Muscle of arm (tissue), 14 donors: ENCODE measurements at places on chromosomes 2 and 18. TPM values are rescaled to one million over a fixed set of nuclear protein-coding genes. Genes with fewer than 3 reads are reported as not detected.
A peak's percentile ranks its signal among the peaks of the same experiment; 100 is the strongest.

GALR1 gene
- polyA plus RNA-seq = 0.04 TPM

ANTXR1 gene
- polyA plus RNA-seq = 158 TPM

SH3BP4 gene
- polyA plus RNA-seq = 16.5 TPM

ABCG8 gene
- polyA plus RNA-seq = not detected

CCDC148 gene
- polyA plus RNA-seq = 0.26 TPM

DNA sequence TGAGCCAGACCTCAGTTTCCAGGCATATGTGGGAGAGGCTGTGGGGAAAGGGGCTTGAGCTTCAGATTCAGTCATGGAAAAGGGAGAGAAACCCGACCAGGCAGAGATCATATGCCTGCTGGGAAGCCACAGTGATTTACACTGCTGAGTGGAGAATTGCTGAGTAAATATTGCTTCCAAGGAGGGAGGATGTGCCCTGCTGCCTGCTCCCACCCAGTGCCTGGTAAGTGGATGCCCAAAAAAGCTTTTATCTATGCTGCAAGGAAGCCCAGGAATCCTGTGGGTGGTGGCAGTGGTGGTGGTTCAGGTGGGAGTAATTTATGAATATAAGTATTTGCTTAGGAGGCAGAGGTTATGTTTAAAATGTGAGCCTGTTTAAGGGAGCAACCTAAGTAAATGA, 39.5 kb downstream of the INO80C start:
- DNase-seq = no peak

GRCh38 chr2:100832885-100833284, 12.9 kb downstream of the NPAS2 start:
- no peak for DNase-seq

DNA sequence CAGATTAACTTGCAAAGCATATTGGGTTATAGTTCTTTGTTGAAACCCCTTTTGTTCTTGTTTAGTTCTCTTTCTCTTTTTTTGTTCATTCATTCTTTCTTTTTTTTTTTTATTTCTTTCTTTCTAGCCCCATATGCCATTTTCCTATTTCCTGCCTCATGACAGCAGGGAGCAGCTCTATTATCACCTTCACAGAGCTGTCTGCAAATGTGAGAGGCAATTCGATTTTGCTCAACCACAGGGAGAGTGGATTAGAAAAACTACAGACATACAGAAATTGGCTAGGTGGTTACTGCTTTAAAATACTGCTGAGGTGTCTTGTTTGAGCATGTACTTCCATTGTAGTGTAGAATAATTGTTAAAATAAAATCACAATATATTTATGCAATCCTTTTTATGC, 44.2 kb upstream of the TBR1 start:
- DNase-seq = no peak

DNA sequence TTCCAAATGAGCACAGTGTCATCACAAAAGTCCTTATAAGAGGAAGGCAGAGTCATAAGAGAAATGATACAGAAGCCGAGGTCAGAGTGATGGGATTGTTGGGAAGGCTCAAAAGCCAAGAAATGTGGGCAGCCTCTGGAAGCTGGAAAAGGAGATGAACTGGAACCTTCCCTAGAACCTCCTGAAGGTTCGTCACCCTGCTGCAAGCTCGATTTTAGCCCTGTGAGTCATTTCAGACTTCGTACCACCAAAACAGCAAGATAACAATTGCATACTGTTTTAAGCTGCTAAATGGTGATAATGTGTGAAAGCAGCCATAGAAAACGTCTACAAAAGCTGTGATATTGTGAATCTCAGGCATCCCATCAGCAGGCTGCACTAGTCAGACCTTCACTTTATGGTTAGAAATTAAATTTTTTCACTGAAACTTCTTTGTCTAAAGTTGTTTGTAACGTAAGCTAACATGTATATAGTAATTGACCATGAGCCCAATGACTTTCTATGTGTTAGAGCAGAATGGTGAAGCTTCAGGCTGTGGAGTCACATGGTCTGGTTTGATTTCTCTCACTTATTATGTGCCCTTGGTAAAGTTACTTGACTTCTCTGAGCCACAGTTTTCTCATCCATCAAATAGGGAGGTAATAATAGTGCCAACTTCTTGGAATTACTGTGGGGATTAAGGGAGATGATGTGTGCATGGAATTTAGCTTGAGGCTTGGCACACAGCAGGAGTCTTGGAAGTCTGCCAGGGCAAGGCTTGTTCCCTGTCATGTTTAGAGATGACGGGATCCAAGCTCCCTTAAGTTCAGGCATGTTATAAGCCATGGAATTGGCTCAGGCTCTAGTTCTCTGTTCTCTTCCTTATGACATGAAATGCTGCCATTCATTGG, 132.0 kb upstream of the CCDC195 start:
- DNase-seq = peak; percentile 48

- DNase-seq = no peak
Observed at GRCh38 chr2:140539242-140539875, 1591.5 kb downstream of the LRP1B start.

DNA sequence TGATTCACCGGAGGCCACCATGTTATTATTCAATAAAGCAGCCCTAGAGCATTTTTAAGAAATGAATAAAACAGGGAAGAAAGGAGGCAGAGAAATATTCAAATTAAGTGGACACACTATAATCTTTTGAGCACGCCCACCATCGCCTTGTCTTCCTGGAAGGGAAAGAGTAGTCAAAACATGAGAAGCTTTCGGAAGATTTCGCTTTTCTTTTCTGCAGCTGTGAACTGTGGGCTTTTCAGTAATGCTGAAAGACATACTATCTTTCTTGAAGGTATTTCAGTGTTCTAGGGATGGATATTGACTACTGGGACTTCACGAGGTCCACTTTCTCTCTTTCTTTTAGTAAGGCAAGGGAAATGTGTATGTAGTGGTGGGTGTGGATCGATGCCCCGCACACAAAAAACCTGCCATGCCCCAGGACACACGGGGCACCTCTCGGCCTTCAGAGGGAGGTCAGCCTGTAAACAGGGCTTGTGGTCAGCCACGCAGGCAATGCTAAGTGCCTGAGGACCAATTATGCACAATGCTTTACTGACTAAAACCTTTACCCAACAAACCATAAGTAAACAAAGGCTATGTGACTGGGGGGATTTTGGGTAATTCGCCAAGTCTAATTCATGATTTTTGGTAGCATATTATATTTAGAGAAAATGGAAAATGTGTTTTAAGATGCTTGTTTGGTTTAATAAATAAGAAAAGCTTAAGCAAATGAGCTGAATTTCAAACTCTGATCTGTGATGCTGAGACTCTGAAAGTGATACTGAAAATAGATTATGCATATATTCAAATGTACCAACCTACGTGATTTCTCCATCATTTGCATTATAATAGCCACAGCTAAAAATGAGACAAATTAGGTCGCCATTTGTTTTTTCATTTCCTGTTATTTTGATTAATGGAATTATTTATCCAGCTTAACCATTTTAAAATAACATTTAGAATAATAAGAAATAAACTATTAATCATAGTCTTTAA, 130.5 kb downstream of the ZNF516 start:
- DNase-seq = no peak

GRCh38 chr2:222926915-222927314, 66.1 kb downstream of the ACSL3 start:
- no peak for DNase-seq

DNA sequence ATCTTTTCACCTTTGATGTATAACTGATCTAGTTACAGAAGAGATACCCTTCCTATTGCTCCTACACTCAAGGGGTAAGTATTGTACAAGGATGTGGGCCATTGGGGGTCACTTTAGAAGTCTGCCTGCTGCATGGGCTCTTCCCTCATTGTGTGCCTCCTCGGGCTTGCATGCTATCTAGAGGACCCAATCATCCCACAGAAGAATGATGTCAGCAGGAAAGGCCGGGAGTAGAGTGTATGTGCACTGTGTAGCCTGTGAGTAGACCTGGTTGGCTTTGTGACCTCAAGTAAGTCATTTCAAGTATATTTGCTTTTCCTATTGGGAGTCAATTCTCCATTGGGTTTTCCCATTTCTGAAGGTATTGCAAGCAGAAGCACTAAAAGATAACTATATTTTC, 129.5 kb upstream of the TRIB2 start:
- no peak for DNase-seq

- DNase-seq = no peak
Observed at GRCh38 chr2:159891917-159892730, 94.1 kb upstream of the CD302 start.

DNA sequence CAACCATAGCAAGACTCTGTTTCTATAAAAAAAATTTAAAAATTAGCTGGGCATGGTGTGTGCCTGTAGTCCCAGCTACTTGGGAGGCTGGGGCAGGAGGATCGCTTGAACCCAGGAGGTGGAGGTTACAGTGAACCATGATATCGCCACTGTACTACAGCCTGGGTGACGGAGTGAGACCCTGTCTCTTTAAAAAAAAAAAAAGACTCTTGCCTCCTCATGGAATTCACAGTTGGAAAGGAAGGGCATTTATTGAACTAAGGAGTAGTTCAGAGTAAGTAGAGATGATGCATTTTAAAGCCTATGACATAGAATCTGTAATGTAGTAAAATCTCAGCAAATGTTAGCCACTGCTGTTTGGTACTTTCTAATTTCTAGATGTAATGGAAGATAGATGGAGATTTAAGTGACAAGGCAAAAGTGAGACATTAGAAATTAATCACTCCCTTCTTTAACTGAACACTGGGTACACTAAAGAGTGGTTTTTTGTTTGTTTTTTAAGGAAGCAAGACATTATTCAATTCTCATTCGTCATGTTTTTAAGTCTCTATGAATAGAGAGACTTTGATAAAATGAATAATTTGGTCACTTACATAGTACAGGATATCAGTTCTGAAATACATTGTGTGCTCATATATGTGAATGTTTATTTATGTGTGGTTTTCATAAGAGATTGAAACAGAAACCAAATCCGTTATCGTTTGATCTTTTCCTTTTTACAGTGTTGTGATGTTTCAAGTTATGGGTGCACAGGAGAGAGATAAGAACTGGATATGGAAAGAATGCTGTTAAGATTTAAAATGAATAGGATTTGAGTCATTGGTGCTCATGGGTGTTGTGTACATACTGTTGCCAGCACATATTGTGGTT, 186.1 kb upstream of the STON1 start:
- no peak for DNase-seq

GRCh38 chr18:44392933-44393332, 287.8 kb upstream of the SETBP1 start:
- DNase-seq = no peak

DNA sequence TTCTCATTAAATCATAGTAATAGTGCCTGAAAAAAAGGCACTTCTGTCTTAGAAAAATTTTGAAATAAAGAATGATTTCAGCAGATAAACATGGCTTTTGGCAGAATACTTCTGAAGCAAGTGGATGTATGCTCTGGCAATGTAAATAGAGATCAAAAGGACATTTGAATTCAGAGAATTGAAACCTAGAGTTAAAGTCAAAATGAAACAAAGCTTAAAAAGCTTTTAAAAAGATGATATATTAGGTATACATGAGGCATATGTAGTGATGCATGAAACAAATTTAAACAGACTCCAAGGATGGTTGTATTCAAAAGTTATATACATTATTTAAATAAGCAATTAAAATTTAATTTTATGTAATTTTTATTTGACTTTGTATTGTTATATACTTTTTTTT, 1344.5 kb upstream of the TMEFF2 start:
- no peak for DNase-seq
